Upper lobe of left lung (tissue), 6 donors: ENCODE measurements at places on chromosomes 7 and 10. TPM values are rescaled to one million over a fixed set of nuclear protein-coding genes. Genes with fewer than 3 reads are reported as not detected.

DNA sequence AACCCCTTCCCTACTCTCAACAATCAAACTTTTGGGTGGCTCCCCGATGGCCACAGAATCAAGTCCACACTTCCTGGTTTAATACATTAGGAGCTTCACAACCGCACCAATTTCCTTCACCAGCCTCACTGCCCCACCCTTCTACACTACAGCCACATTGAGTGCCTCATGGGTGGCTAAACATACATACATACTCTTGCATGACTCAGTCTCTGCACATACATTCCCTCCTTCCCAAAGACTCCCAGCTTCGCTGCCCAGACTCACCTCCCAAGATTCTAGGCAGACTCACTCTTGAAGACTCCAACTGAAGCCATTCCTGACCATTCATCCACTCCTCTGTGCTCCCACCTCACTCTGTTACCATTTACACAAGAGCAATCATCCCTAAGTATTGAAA, 15.9 kb downstream of the VPS41 start:
- peaks cover 16% of the 10 kb centered on the region for H3K36me3 ChIP-seq
- no peak overlapping the region for H3K27ac ChIP-seq
- H3K4me3 ChIP-seq, result no peak overlapping the region
- H3K27me3 ChIP-seq, result no peaks in the 10 kb centered on the region
- DNase-seq, result no peak
- no peaks in the 10 kb centered on the region for H3K4me1 ChIP-seq

GRCh38 chr10:15052121-15052520, 8.4 kb downstream of the OLAH start:
- H3K36me3 ChIP-seq, result no peaks in the 10 kb centered on the region
- no peaks in the 10 kb centered on the region for H3K4me1 ChIP-seq
- no peaks in the 10 kb centered on the region for H3K27me3 ChIP-seq
- no peak overlapping the region for H3K4me3 ChIP-seq
- no peak for DNase-seq

- peaks cover 41% of the 10 kb centered on the region for H3K4me1 ChIP-seq
- DNase-seq, result no peak
- no peak overlapping the region for H3K27ac ChIP-seq
- no peaks in the 10 kb centered on the region for H3K27me3 ChIP-seq
Measured at GRCh38 chr7:151275813-151276577, 27.5 kb upstream of the SMARCD3 start.

DNA sequence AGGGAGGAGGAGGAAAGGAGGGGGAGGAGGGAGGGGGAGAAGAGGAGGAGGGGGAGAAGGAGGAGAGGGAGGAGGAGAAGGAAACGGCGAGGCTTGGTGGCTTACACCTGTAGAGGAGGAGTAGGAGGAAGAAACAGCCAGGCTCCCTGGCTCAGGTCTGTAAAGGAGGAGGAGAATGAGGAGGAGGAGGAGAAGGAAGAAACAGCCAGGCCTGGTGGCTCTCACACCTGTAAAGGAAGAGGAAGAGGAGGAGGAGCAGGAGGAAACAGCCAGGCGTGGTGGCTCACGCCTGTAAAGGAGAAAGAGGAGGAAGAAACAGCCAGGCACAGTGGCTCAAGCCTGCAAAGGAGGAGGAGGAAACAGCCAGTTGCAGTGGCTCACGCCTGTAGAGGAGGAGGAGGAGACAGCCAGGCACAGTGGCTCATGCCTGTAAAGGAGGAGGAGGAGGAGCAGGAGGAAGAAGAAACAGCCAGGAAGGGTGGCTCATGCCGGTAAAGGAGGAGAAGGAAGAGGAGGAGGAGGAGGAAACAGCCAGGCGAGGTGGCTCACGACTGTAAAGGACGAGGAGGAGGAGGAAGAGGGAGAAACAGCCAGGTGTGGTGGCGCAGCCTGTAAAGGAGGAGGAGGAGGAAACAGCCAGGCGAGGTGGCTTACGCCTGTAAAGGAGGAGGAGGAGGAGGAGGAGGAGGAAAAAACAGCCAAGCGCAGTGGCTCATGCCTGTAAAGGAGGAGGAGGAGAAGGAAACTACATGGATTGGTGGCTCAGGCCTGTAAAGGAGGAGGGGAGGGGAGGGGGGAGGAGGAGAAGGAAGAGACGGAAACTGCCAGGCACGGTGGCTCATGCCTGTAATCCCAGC, 14.9 kb upstream of the CRCP start:
- H3K27me3 ChIP-seq, result no peaks in the 10 kb centered on the region
- H3K4me3 ChIP-seq, result peak overlapping the region; percentile 42
- peaks cover 10% of the 10 kb centered on the region for H3K4me1 ChIP-seq
- peak; percentile 80 for DNase-seq
- peak overlapping the region; percentile 93 for H3K27ac ChIP-seq

DNA sequence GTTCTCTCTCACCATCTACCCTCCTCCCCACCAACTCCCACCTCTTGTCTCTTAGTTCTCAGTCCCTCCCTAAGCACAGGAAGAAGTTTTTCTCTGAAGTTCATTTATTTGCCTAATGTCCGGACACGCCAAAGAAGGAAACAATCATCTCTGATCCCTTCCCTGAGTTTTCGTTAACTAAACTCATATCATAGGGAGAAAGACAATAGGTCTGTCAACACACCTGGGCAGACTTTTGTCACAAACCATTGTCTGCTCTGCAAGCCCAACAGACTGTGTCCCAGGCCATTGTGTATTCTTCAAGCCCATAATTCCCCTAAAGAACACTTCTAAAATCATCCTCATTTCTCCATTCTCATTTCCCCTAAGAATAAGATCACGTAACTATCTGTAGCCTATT, 691.0 kb upstream of the MBL2 start:
- DNase-seq, result no peak
- no peak overlapping the region for H3K4me3 ChIP-seq
- no peaks in the 10 kb centered on the region for H3K27me3 ChIP-seq
- H3K27ac ChIP-seq, result no peak overlapping the region
- no peaks in the 10 kb centered on the region for H3K4me1 ChIP-seq
- no peaks in the 10 kb centered on the region for H3K36me3 ChIP-seq

Gene PROSER2
- 23.0 TPM for total RNA-seq

Gene MALRD1
- total RNA-seq, result 4.3 TPM

Gene GPR37
- total RNA-seq, result 0.69 TPM

GRCh38 chr7:55504093-55504859, 68.0 kb downstream of the VOPP1 start:
- no peaks in the 10 kb centered on the region for H3K36me3 ChIP-seq
- peaks cover 4% of the 10 kb centered on the region for H3K4me1 ChIP-seq
- H3K4me3 ChIP-seq, result no peak overlapping the region

- H3K36me3 ChIP-seq, result no peaks in the 10 kb centered on the region
- no peak overlapping the region for H3K4me3 ChIP-seq
- H3K27me3 ChIP-seq, result no peaks in the 10 kb centered on the region
- DNase-seq, result no peak
Measured at GRCh38 chr10:4437791-4438190, 388.2 kb upstream of the AKR1E2 start.

- H3K27ac ChIP-seq, result peak overlapping the region; percentile 40
- peaks cover 8% of the 10 kb centered on the region for H3K27me3 ChIP-seq
- no peaks in the 10 kb centered on the region for H3K36me3 ChIP-seq
- H3K4me3 ChIP-seq, result peak overlapping the region; percentile 10
- H3K4me1 ChIP-seq, result peaks cover 8% of the 10 kb centered on the region
Measured at GRCh38 chr10:120948889-120949608, 97.9 kb downstream of the WDR11 start.

GRCh38 chr7:47806701-47807103, 141.6 kb downstream of the PKD1L1 start:
- DNase-seq, result peak; percentile 47
- no peak overlapping the region for H3K4me3 ChIP-seq
- H3K27me3 ChIP-seq, result no peaks in the 10 kb centered on the region
- H3K27ac ChIP-seq, result peak overlapping the region; percentile 53
- H3K36me3 ChIP-seq, result no peaks in the 10 kb centered on the region

DNA sequence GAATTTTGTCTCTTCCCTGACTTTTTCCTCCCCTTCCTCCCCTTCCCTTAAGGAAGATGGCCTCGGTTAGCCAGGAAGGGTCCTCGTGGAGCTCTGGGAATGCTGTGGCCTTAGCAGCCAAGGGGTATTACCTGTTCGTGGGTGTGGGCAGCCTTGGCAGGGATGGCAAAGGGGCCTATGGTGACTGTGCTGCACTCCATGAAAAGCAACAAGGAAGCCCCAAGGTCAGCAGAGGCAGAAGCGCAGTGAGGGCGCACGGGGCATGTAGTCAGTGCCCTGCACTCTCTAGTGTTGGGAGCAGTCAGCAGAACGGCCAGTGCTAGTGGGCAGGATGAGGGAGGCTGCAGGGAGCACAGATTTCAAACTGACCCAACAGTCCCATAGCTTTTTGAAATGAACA, 191.8 kb downstream of the ADARB2 start:
- H3K27me3 ChIP-seq, result no peaks in the 10 kb centered on the region
- no peaks in the 10 kb centered on the region for H3K4me1 ChIP-seq

DNA sequence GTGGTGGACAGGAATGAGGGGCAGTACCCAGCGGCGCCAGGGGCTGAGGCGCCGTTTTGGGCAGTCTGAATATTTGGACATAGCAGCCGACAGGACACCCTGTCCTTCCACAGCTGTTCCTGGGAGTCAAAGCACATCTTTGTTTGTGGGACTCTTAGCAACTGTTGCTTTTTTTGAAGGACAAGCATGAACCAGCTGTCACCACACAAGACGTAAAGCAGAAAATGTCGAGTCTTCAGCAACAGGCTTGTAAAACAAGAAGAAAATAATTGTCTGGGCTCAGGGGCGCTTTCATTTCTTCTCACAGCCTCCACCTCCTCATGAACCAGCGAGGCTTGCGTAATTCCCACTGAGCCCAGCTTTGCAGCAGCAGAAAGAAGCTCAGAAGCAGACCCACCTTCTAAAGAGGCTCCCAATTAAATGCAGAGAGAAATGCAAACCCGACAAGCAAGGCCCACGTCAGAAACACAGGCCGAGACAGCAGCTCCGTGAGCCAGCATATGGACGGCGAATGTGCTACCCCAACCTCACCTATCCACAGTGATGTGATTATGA, 68.9 kb upstream of the DNAAF5 start:
- H3K36me3 ChIP-seq, result no peaks in the 10 kb centered on the region
- H3K4me3 ChIP-seq, result no peak overlapping the region
- no peaks in the 10 kb centered on the region for H3K4me1 ChIP-seq
- no peak for DNase-seq

- no peaks in the 10 kb centered on the region for H3K27me3 ChIP-seq
- peaks cover 22% of the 10 kb centered on the region for H3K4me1 ChIP-seq
- peak; percentile 43 for DNase-seq
- H3K4me3 ChIP-seq, result no peak overlapping the region
- no peaks in the 10 kb centered on the region for H3K36me3 ChIP-seq
- peak overlapping the region; percentile 9 for H3K27ac ChIP-seq
Measured at GRCh38 chr10:70742537-70743429, 42.4 kb downstream of the TBATA start.

Gene ASB10
- not detected for total RNA-seq

DNA sequence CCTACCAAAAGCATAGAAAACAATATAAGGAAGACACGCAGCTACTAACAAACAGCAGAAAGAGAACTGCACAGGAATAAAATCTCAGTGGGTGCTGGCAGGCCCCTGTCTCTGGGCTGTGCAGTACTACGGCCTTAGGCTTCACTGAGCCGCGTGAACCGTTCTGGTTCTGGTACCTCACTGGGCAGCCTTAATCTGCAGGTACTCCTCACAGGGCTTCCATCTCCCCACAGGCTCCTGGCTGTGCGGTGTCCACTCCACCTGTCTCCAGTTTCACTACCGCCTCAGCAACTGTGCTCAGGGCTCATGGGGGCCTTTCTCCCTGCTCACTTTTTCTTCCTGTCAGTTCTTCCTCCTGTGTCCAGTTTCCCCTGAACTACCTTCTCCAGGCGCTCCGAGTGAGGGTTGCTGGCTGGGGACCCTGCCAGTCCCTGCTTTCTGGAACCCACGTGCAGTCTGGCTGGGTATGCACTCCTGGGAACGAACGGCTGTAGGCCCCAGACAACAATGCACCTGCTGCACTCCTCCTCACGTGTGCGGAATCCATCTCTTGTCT, 75.7 kb downstream of the VIPR2 start:
- H3K27ac ChIP-seq, result no peak overlapping the region
- H3K27me3 ChIP-seq, result no peaks in the 10 kb centered on the region
- no peak for DNase-seq

Gene PRF1
- 26.9 TPM for total RNA-seq

- no peak overlapping the region for H3K27ac ChIP-seq
- H3K4me1 ChIP-seq, result no peaks in the 10 kb centered on the region
- H3K36me3 ChIP-seq, result no peaks in the 10 kb centered on the region
- no peaks in the 10 kb centered on the region for H3K27me3 ChIP-seq
- DNase-seq, result no peak
Measured at GRCh38 chr7:32410545-32410944, 79.6 kb downstream of the LSM5 start.

DNA sequence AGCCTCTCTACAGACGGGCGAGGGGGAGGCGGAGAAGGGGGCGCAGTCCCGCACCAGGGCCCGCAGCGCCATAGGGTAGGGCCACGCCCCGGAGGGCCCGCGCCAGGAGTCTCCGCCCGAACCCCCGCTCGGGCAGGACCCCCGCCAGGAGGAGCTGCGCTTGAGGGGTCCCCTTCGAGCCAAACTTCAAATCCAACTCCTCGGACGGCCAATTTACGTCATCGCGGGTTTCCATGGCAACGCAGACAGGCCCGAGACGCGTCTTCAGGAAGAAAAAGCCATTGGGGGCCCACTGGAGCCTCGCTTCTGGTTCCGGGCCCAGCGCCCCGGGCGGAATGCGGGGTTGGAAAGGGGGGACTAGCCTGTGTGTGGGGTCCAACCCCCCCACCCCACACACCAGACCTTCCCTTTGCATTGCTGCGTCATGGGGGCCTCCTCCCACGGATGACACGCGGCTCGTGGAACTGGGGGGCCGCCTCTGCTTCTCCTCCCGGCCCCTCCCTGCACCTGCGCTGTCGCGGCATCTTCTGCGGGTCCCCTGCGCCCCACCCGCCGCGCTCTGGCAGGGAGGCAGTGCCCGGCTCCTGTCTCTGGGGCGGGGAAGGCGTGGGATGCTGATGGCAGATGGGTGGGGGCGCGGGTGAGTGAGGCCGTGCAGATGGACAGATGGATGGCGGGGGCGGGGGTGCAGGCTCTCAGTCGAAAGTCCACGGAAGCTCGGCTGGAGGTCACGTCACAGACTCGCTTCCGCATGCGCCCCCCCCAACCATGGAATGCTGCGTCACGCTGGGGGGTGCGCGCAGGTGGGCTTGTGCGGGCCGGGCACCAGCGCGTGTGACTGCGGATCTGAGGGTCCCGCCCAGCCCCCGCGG, 1.2 kb downstream of the CALY start:
- peak overlapping the region; percentile 45 for H3K4me3 ChIP-seq
- H3K27ac ChIP-seq, result no peak overlapping the region
- DNase-seq, result no peak
- no peaks in the 10 kb centered on the region for H3K27me3 ChIP-seq

Gene CPVL
- 15.7 TPM for total RNA-seq

Gene GIMAP4
- total RNA-seq, result 34.0 TPM

GRCh38 chr7:2645274-2645868, 13.6 kb downstream of the TTYH3 start:
- no peaks in the 10 kb centered on the region for H3K27me3 ChIP-seq
- H3K36me3 ChIP-seq, result peaks cover 23% of the 10 kb centered on the region
- H3K4me1 ChIP-seq, result peaks cover 41% of the 10 kb centered on the region
- no peak overlapping the region for H3K4me3 ChIP-seq
- no peak overlapping the region for H3K27ac ChIP-seq

- no peaks in the 10 kb centered on the region for H3K36me3 ChIP-seq
- H3K4me3 ChIP-seq, result no peak overlapping the region
Measured at GRCh38 chr7:112433289-112433688, 17.0 kb upstream of the IFRD1 start.

Gene C1QL3
- not detected for total RNA-seq
